ENCODE measurements at places on chromosomes 12 and 14.

DNA sequence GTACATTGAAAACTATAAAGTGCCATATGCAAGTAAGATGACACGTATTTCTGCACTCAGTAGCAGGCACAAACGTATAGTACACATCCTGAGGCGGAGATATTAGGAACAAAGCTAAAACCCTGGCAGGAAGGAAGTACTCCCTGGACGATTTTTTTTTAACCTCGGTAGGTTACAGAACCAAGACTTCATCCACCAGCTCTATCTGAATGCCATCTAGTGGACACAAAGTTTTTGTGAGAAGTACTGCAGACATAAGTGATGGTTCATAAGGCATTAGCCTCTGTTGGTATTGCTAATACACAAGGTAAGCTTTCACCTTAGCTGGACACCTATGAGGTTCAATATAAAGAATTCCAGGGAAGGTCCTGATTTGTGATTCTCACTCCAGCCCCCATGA is 83.0 kb upstream of the CCDC196 start:
- DNase-seq = peak; percentile 17

- DNase-seq = no peak
Measured at GRCh38 chr14:23604148-23604547, 25.6 kb upstream of the JPH4 start.

DNA sequence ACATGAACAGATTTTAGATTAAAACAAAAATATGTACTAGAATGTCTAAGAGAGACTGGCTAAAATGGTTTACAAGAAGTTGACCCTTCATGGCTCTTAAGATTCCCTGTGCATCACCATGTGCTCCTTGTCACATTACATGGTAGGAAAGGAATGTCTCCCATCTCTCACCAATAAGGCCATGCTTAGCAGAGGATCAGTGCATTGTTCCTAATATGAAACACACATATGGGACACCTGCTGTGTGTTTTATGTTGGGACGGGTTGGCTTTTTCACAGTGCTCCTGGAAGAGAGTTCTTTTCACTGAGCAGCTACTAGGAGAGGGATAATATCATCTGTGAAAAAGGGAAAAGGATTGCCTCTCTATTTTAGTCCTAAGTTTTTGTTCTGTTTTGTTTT is 9.6 kb downstream of the PFKM start:
- no peak for DNase-seq

DNA sequence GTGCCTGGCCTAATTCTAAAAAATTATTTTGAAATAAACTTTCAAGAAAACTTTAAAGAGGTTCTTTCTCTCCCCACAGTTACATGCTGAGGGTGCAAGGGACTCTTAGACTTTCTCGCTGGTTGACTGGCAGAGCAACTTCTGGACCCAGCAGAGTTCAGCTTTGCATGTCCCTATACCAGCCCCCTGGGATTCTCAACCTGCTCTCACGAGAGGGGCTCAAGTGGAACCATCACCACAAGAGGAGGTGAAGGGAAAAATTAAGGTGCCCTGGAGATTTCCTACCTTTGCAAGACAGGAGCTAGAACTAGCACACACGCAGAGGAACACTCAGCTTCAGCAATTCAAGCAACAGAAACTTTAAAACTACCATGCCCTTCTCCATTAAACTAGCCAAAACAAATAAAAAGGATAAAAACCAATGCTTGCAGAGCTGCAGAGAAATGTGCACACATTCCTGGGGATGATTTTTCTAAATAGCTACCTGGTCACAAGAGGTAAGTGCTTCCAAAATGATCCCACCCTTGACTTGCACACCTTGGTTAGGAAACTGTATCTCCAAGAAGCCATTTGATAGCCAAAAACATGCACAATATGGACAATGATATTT is 2.5 kb downstream of the HVCN1 start:
- no peak for DNase-seq

- DNase-seq = no peak
Measured at GRCh38 chr14:65502676-65503124, 90.2 kb downstream of the FUT8 start.

DNA sequence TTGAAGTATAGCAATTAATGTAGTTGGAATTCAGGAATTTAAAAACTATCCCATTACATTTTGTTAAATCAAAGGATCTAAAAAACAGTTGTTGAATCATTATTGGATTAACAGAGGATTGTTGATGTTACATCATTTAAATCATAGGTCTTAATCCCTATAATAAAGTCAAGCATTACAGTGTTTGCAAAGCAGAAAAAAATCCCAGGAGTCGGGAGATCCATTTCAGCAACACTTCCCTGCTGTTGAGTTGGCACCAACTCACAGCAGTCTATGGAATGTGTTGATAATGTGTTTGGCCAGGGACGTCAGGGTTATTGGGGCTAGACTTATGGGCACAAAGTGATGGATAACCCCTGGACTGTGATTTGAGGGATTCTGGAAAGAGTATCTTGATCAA is 99.1 kb upstream of the TMTC1 start:
- no peak for DNase-seq

- no peak for DNase-seq
Measured at GRCh38 chr14:99067141-99067920, 204.7 kb downstream of the BCL11B start.

GRCh38 chr12:99131751-99132199 is 486.7 kb downstream of the APAF1 start:
- peak; percentile 84 for DNase-seq

GRCh38 chr12:50120953-50121352 is 8.9 kb downstream of the COX14 start:
- DNase-seq = no peak

DNA sequence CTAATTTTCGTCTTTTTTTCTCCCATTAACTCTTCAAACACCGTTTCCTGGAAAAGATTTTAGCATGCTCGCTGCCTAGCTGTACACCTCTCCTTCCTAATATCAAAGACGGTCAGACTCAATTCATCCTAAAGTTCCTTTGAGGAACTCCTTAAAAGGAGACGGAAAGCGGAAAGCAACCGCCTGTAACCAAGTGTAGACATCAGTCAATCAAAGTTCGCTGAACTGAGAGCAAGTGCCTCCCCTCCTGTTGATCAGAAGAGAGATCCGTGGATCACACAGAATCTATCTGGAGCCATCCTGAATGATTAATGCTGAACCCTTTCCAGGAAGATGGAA is 412 bp upstream of the TEP1 start:
- peak; percentile 39 for DNase-seq

DNA sequence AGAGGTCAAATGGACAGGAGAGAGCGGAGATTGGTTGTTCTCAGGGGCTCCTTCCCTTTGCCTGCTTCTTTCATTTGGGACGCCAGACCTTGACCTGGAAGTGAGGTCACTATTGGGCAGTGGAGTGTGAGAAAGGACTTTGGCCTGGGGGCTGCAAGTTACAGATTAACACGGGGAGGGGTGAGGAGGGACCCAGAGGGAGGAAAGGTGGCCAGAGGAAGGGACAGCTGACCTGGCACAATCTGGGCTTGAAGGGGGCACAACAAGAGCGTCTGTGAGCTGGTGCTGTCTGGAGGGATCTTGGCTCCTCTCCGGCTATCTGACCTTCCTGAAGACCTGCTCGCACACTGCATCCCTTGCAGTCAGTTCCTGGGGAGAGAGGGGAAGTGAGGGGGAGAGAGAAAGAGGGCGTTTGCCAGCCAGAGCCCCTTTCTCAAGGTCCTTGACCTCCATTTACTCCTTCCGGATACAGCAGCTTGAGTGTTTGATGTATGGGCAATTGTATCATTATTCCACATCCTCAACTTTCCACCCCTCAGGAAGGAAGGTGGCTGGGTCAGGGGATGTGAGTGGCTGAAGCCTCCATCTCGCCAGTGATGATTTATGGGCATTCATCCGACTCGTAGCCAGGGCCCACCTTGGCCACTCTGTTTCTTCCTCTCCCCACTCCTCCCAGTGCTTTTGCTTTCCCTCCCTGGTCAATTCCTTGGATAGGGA is 4.7 kb downstream of the RBP5 start:
- DNase-seq = no peak

DNA sequence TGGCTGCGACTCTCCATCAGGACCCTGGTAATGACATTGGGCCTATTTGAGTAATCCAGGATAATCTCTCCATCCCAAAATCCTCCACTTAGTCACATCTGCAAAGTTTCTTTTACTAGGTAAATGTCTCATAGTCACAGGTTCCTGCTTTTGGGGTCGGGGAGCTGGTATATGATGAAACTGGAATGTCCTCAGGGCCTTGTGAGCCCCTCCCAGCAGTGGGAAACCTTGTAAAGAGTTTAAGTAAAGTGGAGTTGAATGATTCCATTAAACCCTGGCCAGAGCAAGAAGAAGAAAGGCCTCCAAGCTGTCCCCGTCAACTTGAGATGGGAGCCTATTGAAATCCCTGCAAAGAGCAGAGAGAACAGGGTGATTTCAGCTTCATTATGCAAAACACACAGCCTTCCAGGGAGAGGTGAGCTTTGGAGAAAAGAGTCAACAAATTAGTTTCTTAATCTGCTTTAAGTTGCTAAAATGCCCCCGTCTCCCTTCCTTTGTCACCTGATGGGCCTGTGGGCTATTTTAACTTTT is 12.6 kb downstream of the WSCD2 start:
- DNase-seq = no peak

- no peak for DNase-seq
Measured at GRCh38 chr12:67816269-67816668, 167.7 kb downstream of the DYRK2 start.

GRCh38 chr12:123264642-123265041 is 7.0 kb downstream of the CDK2AP1 start:
- DNase-seq = peak; percentile 33

GRCh38 chr12:52865090-52865944 is 16.5 kb upstream of the KRT78 start:
- peak; percentile 78 for DNase-seq

DNA sequence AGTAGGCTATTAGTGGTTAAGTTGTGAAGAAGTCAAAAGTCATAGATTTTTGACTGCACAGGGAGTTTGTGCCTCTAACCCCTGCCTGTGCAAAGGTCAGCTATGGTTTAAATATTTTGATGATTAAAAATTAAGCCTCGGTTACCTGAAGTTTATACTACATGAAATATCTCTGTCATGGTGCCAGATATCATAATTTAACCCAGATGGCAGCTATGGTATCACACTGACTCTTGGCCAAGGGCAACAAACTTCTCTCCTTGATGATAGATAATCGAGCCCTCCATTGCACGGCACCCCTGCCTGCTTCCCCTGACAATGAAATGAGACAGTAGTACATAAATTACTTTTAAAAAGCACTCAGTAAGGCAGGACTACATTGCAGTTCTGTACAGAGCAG is 80.8 kb downstream of the SLC35F4 start:
- DNase-seq = no peak

GRCh38 chr14:72182708-72183432 is 250.6 kb downstream of the RGS6 start:
- no peak for DNase-seq

- no peak for DNase-seq
Measured at GRCh38 chr12:75315518-75315917, 14.6 kb downstream of the CAPS2 start.

DNA sequence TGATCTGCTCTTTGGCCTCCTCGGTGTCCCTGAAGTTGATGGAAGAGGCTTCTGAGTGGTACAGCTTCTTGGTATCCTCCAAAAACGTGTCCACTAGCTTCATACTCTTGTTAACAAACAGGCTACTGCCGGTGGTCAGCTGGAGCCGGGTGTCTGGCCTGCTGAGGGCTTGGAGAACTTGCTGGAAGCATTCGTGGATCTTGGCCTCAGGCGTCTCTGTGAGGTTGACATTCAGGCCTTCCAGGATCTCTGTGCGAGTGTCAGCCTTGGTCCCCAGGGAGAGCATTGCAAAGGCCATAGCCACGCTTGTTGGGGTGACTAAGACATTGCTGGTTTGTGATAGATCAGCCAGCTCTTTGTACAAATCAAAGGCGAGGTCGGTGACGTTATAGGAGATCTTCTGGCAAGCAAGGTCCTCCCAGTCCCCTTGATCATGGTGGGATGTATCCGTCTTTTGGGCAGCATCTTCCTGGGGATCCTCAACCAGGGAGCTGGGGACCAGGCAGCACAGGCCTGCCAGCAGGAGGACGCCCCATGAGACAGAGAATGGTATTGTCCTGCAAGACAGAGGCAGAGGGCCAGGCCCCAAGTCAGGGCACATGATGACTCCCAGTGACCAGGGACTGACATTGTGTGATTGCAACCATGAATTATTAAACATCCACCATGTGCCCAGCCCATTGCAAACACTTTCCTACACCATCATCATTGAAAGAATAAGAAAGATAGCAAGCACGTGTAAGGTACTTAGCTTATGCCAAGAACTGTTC is 22.1 kb downstream of the SERPINA1 start:
- DNase-seq = no peak

DNA sequence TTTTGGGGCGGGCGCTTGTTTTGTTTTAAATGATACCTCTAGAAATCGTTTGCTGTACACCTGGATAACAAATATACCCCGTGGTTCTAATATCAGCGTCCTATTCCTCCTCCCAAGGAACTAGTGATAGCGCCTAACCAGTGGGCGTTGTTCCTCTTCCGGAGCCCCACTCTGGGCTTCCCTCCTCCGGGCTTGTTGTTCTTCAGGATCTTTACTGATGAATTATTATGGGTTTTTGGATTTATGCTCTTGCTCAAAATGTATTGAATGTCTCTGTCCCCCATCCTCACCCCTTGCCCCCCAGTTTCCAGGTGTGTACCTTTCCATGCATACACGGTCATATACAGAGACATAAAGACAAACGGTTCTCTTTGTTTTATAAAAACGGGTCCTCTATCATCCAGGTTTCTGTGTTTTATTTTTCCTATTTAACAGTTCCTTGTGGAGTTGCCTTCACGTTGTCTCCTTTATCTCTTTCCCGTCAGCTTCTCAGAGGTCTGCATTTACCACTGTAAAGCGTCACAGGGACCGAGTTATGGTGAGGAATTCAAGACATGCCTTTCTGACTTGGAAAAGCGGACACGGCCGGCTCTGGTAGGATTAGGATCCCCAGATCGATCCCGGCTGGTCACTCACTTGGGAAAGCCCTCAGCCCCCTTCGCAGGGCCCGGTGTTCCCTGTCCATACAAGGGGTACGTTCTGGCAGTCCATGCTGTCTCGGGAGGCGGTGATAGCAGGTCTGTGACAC is 655 bp upstream of the PLEKHG3 start:
- peak; percentile 69 for DNase-seq
